ENCODE measurements at places on chromosomes 13 and 19. TPM values are rescaled to one million over a fixed set of nuclear protein-coding genes. Genes with fewer than 3 reads are reported as not detected.

The LRRC8E gene
- not detected for total RNA-seq

The ADPRHL1 gene
- total RNA-seq: 1.3 TPM

The CPB2 gene
- not detected for total RNA-seq

The PPAN gene
- total RNA-seq: 92.5 TPM

The CYP4F12 gene
- 3.7 TPM for total RNA-seq

The GPC6 gene
- not detected for total RNA-seq

The GRIN2D gene
- total RNA-seq: 0.17 TPM

The TTC9B gene
- not detected for total RNA-seq

The CBARP gene
- total RNA-seq: not detected

The LILRB3 gene
- 8.8 TPM for total RNA-seq

The JOSD2 gene
- 29.5 TPM for total RNA-seq

The ITGBL1 gene
- total RNA-seq: not detected

The KRTDAP gene
- total RNA-seq: not detected

The TLE2 gene
- 23.1 TPM for total RNA-seq

The RFPL4A gene
- not detected for total RNA-seq

The ANGPTL4 gene
- total RNA-seq: not detected

The BST2 gene
- 55.9 TPM for total RNA-seq

The SPC24 gene
- 0.84 TPM for total RNA-seq

The ZNF728 gene
- total RNA-seq: not detected

The EDNRB gene
- total RNA-seq: not detected

The RTBDN gene
- total RNA-seq: not detected

The ABCA7 gene
- 319 TPM for total RNA-seq

The DIAPH3 gene
- not detected for total RNA-seq
